ENCODE measurements at places on chromosomes 6 and 20.

- no peak for DNase-seq
These were observed 9.9 kb downstream of the SERAC1 start for GRCh38 chr6:158158123-158158522.

GRCh38 chr6:69601132-69601531 lies 195.7 kb downstream of the LMBRD1 start:
- no peak for DNase-seq

DNA sequence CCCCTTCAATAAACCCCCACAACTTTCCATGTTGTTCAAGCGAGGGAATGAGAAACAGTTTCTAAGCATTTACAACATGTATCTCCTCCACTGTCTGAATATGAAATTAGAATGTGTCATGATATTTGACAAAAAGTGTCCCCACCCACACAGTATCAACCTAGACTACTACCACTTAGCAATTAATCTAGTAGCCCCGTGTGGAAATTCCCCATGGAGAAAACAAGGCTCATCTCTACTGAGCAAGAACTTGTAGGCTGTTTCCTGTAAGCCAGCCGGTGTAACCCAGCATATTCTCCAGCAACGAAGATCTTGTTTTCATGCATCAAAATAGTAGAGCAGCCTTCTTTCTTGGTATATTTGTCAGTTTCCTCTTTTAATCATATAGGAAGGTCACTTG lies 115.0 kb downstream of the IRF4 start:
- DNase-seq = no peak

GRCh38 chr6:75932067-75932466 lies 140.4 kb downstream of the IMPG1 start:
- DNase-seq = peak; percentile 62

- DNase-seq = no peak
These were observed 15.3 kb downstream of the GFOD1 start for GRCh38 chr6:13472099-13472498.

- DNase-seq = peak; percentile 45
These were observed 29.1 kb downstream of the TXLNB start for GRCh38 chr6:139262519-139263300.

GRCh38 chr6:101722991-101723579 lies 329.6 kb downstream of the GRIK2 start:
- no peak for DNase-seq

GRCh38 chr20:44430270-44431065 lies 45.2 kb upstream of the TTPAL start:
- DNase-seq = no peak

DNA sequence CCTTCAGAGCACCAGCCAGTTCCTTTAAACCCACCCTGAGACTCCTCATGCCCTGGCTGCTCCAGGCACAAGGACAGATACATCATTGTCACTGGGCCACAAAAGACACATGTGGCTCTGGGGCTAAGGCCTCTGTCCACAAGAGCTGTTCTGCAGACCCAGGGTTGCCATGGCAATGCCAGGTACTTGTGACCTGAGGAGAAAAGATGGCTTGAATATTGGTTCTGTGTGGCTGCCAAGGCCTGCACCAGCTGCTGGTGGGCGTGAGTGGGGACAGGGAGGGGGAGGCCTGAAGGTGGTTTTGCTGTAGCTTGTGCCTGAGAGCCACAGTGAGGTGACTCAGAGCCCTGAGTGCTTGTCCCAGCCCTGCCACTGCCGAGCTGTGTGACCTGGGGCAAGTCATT lies 31.8 kb downstream of the SAYSD1 start:
- peak; percentile 81 for DNase-seq

GRCh38 chr6:11947575-11947974 lies 64.5 kb upstream of the HIVEP1 start:
- no peak for DNase-seq

DNA sequence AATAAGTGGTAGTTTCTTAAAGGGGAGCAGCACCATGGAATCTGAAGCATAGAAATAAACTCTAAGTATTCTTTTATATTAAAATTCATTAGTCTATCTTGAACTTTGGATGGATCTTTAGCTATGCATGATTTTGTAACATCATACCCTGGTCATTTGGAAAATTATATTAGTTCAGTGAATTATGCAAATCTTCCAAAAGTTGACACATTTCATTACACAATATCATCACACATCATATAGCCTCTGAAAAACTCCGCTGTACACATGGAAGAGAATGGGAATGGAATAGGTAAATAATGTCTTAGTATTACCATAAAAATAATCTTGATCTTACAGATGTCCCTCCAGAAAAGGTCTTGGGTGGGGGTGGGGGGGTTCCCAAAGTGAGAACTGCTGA lies 96.1 kb downstream of the ATXN1 start:
- no peak for DNase-seq

GRCh38 chr6:127343809-127344659 lies 625 bp upstream of the ECHDC1 start:
- DNase-seq = peak; percentile 80

- DNase-seq = no peak
These were observed 87.5 kb downstream of the CRYBG1 start for GRCh38 chr6:106448000-106448426.

DNA sequence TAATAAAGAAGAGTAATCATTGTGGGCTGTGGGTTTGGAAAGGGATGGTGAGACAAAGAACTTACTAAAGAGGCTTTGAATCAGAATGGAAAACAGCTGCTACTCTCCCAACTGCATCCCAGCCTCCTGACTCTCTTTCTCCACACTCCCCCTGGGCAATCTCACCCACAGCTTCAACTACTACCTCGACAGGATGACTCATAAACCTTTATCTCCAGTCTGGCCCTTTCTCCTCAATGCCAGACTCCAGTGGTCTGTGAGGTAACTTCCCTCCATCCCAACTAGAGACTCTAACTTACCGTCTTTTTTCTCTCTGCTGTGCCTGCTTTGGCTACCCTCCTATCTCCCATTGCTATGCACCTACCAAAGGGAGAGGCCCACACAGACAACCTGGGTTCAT lies 135.3 kb upstream of the RREB1 start:
- no peak for DNase-seq

DNA sequence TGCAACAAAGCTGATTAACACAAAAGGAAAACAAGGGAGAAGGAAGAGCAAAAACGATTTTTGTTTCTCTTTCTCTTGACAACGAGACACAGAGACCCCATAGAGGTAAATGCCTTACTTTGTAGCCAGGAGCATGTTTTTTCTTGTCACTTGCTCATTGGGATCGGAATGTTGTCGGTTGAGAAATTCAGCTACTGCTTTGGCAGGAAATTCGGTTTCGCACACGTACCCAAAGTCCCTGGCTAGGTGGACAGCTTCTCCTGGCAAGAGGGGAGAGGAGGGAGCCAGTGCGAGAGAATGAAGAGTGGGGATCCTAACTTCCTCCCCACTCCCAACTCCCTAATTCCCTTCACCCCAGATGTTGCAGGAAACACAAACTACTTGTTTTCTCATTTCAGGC lies 14.5 kb downstream of the TFAP2A start:
- no peak for DNase-seq

DNA sequence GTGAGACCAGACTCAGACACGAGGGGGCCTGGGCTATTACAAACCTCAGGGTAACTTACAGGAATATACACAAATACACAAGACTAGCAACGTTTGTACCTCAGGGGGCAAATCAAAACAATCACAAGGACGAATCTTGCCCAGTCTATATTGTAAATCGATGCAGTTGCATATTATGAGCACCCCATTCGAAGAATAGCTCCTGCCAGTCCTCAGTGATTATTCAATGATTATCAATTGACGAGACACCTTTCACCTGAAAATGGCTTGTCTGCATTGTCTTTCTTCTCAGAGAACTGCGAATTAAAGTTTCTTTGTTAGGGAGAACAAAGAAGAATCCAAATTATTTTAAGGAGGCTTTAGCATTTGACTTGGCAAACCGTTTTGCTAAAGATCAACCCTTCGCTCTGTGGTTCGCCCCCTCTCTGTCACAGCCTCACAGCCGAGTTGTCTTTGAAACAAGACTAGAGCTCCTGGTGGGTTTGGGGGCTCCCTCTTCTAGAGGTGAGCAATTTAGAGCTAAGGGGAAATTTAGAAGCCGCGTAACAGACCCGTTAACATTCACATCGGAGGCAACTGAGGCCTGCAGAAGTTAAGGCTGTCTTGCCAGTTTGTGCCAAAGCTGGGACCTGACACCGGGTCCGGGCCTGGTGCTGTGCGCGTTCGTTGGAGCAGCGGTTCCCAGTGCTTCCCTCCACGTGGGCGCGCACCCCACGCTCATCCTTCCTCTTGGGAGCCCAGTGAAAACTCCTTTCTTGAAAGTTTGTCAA lies 24.9 kb upstream of the MAP3K7 start:
- no peak for DNase-seq

GRCh38 chr6:130843575-130844320 lies 16.5 kb downstream of the SMLR1 start:
- DNase-seq = peak; percentile 27

DNA sequence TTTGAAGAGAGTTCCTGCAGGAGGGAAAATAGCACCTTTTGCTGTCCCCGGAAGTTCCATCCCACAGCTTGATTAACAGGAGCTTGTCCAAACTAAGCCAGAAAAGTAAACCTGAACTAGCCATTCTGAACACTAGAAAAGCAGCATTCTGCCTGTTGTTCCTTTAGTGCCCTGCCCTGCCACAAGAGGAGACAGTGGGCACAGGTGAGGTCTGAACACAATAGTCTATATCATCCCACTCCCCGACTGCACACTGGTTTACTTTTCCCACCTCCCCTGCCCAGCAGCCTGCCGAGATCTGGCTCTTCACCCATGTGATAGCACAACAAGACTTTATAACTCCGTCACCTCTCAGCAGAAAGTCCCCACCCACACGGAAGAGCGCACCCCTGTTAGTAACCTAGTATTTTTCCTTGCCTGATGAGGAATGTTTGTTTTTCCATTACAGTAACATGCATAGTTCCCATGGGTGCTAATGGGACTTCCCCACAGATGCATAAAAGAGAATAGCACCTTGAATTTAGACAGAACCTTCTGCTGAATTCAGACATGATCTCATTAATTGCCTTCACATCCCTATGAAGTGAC lies 59.7 kb downstream of the TFAP2A start:
- no peak for DNase-seq

GRCh38 chr6:19086480-19086879 lies 699.3 kb downstream of the RNF144B start:
- DNase-seq = peak; percentile 29

- peak; percentile 78 for DNase-seq
These were observed 20.3 kb upstream of the LRRN4 start for GRCh38 chr20:6074145-6074561.

GRCh38 chr6:28515676-28516075 lies at the start of gene GPX6:
GPX6 (minus strand) TSS chr6:28515793; CDS start chr6:28515743, 50 bp downstream.
- DNase-seq = no peak

DNA sequence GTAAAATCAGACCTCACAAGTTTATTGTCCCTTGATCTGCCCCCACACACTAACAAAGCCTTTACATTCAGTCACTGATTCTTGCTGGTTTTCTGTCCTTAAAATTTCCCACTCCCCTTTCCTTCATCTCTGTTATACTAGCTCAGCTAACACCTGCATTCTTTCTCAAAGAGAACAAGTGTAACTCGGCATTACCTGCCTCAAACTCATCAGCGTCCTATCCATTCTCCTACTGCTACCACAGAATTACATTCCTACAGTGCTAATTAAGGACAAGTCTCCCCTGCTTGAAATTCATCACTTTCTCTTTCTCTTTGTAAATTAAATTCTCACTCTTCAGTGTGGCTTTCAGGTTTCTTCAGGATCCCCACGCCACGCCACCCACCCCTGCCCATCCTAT lies 773.2 kb downstream of the FRK start:
- no peak for DNase-seq

DNA sequence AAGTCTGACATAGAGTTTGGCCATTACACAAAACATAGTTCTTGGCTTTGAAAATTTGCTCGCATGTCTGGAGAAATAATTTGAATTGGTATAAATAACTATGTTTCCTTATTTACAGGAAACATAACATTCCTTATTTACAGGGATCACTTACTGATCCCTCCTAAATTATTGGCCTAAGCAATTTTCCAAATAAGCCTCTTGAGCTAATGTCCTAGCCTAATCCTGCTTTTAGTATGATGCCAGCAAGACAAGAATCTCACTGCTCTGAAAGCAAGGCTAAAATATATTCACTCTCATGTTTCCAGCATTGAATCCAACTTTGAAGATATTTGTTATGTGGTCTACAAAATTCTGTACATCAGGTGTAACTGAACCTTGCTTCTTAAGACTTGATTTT lies 4.1 kb upstream of the TBC1D32 start:
- DNase-seq = no peak

GRCh38 chr6:162626869-162627268 lies 100.7 kb downstream of the PRKN start:
- DNase-seq = no peak

GRCh38 chr20:51934301-51935002 lies 132.1 kb upstream of the SALL4 start:
- DNase-seq = peak; percentile 30

DNA sequence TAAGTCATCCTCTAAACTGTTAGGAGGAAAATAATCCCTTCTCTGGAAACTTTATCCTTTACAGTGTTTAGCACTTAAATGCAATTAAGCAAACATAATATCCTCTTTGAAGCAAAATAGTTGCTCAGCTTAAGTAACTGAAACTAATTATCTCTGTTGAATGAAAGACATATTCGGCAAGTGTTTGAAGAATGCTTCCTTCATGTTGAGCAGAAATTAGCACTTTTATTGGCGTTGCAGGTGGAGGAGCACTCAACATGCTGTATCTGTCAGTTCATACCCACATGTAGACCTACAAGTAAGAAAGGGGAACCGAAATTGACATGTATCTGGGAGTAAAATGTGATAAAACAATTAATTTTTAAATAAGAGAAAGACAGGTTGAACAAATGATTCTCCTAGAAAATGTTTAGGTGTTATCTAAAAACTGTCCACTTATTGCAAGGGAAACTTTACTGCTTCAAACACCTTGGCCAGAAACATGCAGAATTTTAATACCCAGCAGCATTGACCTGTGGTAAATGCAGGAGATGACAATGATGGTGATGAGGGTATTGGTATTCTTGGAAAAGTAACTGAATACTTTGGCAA lies 987.0 kb upstream of the MAP3K7 start:
- DNase-seq = peak; percentile 6

DNA sequence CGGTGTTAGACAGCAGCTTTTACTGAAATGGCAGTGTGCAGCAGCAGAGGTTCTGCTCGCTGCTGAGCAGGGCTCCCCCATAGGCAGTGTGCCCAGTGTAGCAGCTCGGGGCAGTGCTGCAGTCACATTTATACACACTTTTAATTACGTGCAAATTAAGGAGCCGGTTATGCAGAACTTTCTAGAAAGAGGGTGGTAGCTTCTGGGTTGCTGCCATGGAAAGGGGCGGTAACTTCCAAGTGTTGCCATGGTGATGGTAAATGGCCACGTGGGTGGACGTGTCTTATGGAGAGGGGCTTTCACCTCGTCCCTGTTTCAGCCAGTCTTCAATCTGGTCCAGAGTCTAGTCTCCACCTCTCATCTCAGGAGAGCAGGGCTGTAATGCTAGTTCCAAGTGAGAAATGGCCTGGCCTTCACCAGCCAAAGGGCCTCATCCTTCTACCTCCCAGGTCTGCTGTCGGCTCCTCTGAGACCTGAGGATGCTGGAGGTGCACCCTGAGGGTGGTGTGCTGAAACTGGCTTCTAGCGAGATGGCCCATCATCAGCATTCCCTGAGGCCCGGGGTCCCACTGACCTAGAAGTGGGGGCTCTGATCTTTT lies 180.5 kb upstream of the PMEPA1 start:
- DNase-seq = no peak

- peak; percentile 20 for DNase-seq
These were observed 29.6 kb downstream of the PMEPA1 start for GRCh38 chr20:57680131-57680716.

- peak; percentile 55 for DNase-seq
These were observed 416 bp downstream of the RSPH4A start for GRCh38 chr6:116616737-116617053.

Measured in NCI-H1417 (cell line).